ENCODE measurements at places on chromosomes 4 and X.

- no peak for DNase-seq
Observed at GRCh38 chr4:3324093-3324815, 31.4 kb downstream of the RGS12 start.

- DNase-seq, result no peak
Observed at GRCh38 chrX:82134378-82134777, 932.5 kb downstream of the SH3BGRL start.

DNA sequence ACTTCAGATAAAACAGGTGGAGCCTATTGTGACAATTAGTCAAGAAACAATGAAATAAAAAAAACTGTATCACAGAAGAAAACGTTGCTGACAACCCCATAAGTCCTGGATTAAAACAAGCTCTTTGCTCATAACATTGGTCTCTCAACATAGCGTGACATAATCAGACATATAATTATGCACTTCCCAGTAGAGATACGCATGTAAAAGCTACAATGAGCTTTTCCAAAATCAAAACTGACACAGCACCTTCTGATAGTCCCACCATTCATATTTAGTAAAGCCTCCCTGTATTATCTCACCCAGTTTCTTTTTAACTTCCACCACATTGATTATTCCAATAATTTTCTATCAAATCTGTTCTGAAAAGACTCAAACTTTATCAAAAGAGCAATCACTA, 372.1 kb upstream of the SMIM31 start:
- no peak for DNase-seq

DNA sequence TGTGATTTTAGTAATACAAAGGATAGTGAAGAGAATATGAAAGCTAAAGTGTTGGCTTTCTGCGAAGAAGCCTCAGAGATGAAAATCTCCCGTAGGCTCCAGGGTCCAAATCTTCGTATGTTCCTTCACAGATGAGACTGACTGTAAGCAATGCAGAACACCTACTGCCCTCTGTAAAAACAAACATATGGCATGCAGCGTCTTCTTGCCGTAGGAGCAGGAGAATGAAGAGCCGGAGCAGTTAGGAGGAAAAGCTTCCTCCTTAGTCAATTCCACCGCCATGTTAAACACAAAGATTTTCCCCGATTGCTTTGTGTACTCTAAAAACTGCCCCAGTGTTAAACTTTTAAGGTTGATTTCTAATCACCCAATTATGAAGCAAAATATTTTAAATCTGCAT, 22.5 kb downstream of the RWDD4 start:
- DNase-seq, result no peak

DNA sequence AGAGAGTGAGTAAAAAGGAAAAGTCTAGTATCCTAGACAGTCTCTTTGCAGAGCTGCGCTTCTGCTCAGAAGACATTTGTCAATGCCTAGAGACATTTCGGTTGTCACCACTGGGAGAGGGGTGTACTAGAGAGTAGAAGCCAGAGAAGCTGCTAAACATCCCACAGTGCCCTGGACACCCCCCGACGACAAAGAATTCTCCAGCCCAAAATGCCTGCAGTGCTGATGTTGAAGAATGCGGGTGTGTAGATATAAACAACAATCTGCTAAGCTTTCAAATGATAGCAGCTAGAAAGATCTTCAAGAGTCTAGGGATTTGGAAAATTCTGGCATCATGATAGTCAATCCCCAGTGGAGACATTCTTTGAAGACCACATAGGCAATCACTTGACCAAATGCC, 90.1 kb downstream of the PALLD start:
- no peak for DNase-seq

DNA sequence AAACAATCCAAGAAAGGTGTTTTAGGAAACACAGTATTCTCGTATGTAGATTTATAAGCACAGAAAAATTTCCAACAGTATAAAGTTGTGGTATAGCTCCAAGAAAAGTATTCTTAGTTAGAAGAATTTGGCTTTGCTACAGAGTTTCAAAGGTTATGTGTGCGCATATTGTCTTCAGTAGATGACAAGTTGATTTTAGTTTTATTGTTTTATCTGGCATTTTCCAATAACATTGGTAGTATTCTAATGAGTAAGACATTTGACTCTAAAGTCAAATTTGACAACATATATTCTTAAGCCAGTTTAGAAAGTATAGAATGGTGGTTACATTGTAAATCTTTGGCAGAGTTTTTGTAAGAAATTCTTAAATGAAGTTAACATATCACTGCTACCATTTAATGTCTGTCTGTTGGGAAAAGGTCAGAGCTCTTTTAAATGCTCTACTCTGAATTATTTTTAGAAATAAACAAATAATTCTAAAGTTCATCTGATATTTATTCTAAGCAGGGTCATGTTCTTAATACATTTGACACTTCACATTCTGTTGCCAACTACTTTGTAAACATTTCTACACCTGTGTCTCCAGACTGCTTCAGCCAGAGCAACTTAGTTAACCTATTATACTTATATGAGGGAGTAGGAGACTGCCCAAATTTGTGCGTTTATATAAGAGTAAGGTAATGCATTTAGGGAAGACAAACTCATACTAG, 30.0 kb downstream of the CLCN3 start:
- DNase-seq, result no peak

DNA sequence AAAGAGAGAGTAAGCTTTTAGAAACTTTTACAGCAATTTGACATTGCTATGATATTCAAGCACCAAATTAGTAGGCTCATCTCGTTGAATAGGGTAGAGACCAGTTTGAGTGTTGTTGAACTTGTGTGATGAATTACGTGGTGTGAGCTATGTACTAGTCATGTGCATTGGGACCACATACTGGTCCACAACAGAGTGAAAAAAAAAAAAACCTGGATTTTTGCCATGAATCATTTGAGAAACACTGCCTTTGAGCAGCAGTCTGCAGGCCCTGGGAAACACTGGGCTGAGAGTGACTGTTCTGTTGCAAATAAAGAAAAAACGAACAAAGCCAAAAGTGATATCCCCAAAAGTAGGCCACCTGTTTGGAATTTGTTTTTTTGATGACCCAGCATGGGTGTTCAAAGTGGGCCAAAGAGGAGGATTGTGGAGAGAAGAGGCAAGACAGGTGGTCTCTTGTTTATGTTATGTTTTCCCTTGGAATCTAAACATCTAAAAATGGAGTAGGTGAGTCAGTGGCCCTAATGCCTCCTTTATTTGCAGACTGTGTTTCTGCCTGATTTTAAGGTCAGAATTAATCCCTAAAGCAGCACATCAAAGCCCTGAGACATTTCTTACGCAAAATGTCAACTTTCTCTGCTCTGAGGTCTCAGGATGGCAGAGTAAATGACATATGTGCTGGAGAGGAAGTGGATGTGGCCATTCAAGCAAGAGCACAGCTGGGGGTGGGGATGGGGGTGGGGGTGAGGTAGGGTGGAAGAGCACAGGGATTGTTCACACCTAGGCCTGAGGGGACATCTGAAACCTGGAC, 33.5 kb downstream of the TAF7L start:
- DNase-seq, result no peak

- no peak for DNase-seq
Observed at GRCh38 chr4:155657169-155657568, 9.5 kb upstream of the GUCY1A1 start.

DNA sequence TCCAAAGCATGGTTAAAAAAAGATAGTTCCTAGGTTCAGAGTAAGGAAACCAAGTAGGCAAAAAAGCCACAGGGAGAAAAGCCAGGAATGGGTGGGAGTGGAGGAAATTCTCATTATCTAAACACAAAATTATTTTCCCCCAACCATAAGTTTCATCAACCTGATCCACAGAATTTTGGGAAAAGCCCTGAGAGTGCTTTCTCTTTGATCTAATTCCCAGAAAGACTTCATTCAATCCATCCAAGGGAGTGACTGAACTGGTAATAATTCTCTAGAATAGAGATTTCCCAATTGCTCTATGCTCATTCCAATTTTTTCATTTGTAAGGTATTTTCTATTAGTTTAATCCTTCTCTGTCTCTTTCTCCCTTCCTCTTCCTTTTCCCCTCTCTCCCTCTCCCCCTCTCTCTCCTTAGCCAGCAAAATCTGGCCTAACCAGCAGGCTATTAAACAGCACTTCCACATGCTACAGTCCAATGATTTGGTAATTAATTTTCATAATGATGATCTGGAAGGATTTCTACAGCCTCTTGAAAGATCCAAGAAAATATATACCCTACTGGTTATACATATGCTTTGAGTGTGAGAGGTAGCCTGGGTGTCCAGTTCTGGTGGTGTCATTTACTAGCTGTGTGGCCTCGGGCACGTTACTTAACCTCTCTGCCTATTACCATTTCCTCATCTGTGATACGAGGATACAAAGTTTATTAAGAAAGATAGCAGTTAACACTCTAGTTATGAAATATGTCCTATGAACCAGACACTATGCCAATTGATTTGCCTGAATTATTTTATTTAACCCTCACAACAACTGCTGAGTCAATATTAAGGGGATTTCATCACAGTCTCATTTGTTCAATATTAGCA, 251.5 kb upstream of the RASGEF1B start:
- no peak for DNase-seq

DNA sequence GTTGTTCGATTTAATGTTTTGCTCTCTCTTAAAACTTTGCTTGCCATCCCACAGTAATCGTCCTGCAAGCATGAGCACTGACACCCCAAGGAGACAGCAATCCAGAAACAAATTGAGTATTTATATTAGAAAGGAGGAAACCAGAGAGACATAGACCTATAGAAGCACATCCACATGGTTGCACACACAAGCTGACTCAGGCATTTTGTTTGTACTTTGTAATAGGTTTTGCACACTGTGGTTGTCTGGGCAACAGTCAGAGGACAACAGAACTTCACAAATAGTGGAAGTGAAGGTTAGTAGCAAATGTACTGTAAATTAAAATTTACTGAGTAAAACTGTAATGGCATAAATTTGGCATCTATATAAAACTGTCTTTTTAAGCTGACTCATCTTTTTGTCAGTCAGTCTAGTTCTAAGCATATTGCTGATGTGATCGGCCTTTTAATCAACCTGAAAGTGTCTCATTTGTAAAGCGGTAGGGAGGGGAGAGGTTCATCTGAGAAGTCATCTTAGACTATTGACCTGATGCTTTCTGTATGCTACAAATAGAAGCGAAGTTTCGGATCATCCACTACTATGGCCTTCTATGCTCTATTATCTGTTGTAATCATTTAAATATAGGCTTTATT, 1624.7 kb downstream of the ARAP2 start:
- DNase-seq, result no peak

DNA sequence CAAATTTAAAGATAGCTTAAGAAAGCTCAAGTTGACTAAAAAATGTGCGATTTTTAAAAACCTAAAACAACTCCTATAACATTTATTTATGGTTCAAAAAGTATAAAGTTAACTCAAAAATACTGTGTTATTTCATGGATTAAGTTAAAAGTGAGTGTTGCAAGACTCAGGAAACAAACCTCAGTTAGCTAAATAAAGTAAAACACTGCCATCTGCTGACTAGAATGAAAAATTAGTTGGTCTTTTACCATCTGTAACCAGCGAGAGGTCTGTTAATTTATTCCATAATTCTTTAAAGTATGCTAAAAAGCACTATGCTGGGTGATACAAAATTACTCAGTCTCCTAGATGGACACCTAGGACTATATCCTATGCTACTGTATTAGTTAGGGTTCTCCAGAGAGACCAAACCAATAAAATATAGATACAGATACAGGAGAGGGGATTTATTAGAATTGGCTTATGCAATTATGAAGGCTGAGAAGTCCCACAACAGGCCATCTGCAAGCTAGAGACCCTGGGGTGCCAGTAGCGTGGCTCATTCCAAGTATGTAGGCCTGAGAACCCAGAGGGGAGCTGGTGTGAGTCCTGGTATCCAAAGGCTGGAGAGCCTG, 4.9 kb upstream of the WDFY3 start:
- no peak for DNase-seq

- no peak for DNase-seq
Observed at GRCh38 chr4:24428850-24429249, 155.5 kb downstream of the DHX15 start.

GRCh38 chr4:37666625-37667071, 19.5 kb downstream of the RELL1 start:
- DNase-seq, result no peak

GRCh38 chr4:76550966-76551780, 116.1 kb downstream of the SHROOM3 start:
- DNase-seq, result no peak

DNA sequence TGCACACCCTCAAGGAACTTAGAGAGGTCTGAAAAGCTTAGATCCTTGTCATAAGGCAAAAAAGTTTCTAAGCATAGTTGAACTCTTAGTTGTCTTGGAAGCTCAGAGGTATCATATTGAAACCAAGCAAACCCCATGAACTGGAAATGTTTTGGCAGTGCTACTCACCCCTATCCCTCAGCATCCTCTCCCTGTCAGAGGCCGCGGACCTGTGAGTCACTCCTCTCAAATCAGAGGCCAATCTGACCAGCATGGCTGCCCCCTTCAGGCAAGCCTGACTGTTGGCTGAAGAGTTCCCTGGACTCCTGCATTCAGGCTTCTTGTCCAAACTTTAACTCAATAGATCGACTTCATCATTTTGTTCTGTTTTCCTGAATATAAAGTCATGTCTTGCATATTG, 69.4 kb downstream of the KCNIP4 start:
- no peak for DNase-seq

- no peak for DNase-seq
Observed at GRCh38 chrX:26286836-26287235, 70.9 kb downstream of the MAGEB5 start.

GRCh38 chr4:45350438-45350837, 624.1 kb upstream of the GNPDA2 start:
- no peak for DNase-seq

DNA sequence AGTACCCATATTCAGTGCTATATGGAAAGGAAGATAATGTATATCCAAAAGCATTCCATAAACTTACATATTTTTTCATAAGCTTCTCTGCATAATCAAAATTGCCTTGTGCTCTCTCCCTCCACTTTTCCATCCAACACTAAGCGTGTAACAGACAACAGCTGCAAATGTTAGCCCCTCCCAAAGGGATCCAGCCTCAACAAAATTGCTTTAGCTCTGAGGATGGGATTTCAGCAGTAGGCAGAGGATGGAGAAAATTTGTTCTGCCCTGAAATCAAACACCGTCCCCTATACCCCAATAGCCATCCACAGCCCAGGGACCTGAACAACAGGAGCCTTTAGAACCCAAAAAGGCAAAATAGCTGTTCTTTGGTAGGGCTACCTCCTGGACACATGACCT, 28.8 kb upstream of the FGF13 start:
- no peak for DNase-seq

DNA sequence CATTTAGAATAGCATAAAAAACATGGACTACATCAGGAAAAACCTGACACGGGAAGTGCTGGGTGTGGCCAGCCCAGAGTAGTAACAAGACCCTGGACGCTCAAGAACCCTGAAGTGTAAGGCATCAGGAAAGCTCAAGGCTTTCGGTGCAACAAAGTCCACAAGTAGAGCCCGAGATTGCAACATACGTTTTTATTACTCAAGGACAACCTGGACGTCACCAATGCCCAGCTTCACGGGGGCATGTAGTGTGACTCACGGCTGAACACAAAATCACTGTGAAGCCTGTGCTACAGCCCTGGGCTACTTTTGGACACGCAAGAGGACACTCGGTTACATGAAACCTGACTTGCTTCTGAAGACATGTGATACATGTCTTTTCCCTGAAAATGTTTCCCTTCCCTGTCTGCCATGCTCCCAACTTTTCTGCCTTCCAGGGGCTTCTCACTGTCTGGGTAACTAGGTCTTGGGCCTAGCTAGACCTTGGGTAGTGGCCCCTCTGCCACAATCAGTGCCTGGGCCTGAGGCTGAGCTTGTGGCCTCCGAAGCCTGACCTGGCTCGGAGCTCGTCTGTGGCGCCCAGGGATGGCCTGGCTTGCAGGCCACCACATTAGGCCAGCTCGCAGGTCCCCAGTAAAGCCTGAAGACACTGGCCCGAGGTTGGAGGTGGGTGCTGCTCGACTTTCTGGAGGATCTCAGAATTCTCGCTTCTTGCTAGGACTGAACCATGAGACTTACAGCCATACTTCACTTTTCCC, 9.2 kb downstream of the IRAK1 start:
- DNase-seq, result no peak

Data from left renal cortex interstitium (tissue), 4 donors.